ENCODE measurements at places on chromosomes 3 and 15.

GRCh38 chr3:193970773-193971206 is 165.2 kb upstream of the HES1 start:
- DNase-seq: no peak

DNA sequence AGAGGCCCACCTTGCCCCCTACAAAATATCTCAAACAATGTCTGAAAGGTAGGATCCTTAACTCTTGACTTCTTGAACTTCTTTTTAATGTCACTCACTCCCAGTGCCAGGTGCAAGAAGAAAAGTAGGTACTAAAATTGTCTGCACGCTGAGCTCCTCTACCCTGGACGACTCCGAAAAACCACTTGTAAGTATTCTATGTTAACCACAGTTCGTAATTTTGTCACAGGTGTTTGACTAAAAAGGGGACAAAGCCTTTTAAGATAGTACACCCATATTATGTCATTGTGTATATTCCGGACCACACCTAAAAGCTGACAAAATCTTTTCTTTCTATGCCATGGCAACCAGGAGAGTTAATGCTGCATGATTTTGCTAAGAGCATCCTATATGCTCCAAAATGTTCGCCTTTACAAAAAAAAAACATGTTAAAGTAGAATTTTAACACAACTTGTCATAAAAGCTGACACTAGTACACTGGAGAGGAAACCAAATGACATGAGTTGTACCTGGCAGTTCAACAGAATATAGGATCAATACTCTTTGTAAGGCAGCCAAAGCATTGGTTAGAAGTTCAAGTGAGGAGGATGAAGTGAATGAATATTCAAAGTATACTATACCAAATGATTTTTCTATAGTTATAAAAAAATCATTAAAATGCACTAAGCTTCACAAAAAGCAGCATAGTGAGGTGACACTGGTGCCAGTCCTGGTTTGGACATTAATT is 210.5 kb downstream of the FOXP1 start:
- DNase-seq: no peak

GRCh38 chr3:176247191-176247590 is 950.1 kb downstream of the TBL1XR1 start:
- no peak for DNase-seq

DNA sequence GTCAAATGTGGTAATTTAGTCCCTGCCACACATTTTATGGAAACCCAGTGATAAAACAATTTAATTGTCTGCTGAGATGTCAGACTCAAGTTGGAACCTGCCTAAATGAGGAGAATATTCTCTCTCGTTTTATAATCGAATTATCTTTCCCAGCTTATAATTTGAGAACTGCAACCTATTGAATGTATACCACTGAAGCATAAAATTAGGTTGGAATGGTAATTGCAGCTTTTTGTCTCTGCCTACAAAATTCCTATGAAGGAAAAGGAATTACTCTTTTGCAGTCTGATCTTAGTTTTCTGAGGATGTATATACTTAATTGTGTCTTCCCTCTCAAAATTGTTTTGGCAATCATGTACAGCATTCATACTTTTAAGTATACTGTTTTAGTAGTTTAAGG is 28.9 kb downstream of the RAD51 start:
- no peak for DNase-seq
